ENCODE measurements at places on chromosomes 5 and 9.

DNA sequence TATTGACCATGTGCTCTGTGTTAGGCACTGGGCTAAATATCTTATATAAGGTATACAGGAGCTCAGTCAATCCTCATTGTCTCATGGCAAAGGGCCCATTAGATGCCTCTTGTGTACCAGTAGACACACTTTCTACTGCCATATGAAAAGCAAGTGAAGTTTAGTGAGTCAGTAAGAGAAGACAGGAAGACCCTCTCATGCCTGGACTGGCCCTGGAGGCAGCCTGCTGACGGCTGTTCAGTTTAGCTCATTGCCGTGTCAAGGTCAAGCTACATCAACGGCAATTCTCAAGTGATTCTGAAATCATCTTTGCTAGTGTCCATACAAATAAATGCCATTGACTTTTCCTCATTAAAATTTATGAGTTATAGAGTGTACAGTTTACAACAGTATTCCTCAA, 237.9 kb downstream of the IRX1 start:
- DNase-seq = no peak

DNA sequence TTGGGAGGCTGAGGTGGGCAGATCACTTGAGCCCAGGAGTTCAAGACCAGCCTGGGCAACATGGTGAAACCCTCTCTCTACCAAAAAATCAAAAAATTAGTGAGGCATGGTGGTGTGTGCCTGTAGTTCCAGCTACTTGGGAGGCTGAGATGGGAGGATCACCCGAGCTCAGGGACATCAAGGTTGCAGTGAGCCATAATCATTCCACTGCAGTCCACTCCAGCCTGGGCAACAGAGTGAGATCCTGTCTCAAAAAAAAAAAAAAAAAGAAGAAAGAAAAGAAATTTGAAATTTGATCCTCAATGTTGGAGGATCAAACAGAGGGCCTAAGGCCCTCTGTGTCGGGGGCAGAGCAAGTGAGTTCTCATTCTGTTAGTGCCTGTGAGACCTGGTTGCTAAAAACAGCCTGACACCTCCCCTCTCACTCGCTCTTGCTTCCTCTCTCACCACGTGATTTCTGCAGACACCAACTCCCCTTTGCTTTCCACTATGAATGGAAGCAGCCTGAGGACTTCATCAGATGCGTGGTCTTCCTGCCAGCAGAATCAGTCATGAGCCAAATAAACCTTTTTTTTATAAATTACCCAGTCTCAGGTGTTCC, 8.4 kb upstream of the GOLPH3 start:
- DNase-seq = no peak

- DNase-seq = no peak
Observed at GRCh38 chr9:122780026-122780425, 8.7 kb upstream of the OR5C1 start.

GRCh38 chr9:94443032-94443722, 111.7 kb upstream of the PCAT7 start:
- no peak for DNase-seq
